Activated T-cell treated with anti-CD3 and anti-CD28 coated beads for 4 hours (primary cell): ENCODE measurements at places on chromosomes 13 and 19.

DNA sequence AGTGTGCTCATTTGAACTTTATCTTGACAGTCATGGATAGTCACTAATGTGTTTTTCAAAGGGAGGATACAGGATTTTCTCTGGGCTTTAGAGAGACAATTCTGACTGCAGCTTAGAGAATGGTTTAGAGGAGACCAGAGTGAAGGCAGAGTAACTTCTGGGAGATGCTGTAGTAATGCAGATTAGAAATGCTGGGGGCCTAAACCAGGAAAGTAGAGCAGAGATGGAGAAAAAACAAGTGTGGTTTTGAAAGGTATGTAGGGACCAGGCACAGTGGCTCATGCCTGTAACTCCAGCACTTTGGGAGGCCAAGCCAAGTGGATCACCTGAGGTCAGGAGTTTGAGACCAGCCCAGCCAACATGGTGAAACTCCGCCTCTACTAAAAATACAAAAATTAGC lies 18.3 kb upstream of the CEBPA start:
- no peak for DNase-seq

DNA sequence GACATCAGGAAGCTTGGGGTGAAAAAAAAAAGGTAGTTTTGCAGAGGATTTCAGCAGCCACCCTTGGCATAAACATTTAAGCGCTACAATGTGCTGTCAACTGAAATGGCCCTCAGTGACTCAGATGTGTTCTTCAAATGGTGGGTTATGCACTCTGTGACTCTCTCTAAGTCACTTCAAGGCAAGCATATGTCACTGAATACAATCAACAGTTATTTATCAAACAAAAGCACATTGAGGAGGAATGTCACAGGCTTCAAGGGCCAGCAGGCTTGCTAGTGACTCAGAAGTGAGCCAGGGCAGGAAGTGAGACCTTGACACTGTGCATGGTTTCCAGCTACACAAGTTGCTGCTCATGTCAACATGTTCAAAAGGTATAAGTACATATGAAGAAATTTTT lies 523.7 kb upstream of the HTR2A start:
- DNase-seq: no peak

DNA sequence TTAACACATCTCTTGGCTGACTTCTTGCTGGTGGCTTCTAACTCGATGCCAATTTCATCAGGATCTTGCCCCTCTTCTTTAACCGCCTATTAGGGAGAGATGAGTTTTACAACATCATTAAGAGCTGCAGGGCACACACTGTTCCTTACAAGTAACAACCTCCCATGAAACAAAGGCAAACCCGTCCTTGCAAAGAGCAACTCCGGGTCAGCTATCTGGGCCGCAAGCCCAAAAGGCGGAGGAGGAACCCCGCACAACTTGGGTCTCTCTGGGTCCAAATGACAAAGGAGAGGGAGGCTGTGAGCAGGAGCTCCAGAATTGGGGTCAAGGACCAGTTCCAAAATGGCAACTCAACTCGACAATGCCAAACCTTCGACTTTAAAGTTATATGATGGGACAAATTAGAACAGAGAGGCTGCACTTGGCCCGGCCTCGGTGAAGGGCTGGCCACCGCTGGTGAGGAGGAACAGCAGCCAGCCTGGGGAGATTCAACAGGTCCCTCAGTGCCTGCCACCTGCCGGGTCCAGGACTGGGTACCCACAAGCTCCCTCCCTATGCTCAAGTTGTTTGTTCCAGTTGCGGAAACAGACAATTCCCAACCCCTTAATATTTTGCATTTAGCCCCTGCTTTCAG lies 1.1 kb downstream of the SAFB2 start:
- DNase-seq: no peak

DNA sequence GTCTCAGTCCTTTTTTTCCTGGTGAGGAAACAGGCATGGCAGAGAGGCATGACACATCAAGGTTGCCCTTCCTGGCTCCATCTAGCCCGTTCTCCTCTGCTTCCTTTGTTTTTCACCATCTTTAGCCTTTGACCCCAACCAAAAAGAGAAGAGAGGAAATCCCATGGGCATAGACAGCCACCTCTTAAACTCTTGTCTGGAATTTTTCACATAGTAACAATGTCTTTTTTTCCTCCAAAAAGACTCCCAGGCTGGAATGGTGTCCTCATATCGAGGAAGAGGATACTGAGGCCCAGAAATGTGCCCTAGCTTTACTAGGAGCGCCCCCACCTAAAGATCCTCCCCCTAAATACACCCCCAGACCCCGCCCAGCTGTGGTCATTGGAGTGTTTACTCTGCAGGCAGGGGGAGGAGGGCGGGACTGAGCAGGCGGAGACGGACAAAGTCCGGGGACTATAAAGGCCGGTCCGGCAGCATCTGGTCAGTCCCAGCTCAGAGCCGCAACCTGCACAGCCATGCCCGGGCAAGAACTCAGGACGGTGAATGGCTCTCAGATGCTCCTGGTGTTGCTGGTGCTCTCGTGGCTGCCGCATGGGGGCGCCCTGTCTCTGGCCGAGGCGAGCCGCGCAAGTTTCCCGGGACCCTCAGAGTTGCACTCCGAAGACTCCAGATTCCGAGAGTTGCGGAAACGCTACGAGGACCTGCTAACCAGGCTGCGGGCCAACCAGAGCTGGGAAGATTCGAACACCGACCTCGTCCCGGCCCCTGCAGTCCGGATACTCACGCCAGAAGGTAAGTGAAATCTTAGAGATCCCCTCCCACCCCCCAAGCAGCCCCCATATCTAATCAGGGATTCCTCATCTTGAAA lies at the start of gene GDF15:
TSS of gene GDF15 (plus strand) at position 484 of the 868 bp plus-strand sequence. CDS start at position 516, 32 bp downstream.
- DNase-seq: no peak

- DNase-seq: no peak
Measured at GRCh38 chr19:5078182-5078581, 109.3 kb downstream of the KDM4B start.

DNA sequence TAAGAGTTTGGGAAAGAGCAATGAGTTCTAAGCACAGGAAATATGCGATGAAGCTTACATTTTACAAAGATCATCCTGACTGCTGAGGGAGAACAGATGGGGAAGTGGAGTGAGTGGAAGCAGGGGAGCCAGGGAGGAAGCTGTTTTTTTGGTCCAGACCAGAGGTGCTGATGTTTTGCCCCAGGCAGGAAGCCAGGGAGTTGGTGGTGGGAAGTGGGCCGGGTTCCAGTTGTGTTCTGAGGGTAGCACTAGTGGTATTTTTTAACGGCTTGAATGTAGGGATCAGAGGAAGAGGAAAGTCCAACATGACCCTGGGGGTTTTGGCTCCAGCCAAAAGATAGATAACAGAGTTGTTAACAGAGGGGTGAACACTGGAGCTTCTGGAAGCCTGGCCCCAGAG lies 20.7 kb upstream of the OLFM4 start:
- DNase-seq: no peak

- no peak for DNase-seq
Measured at GRCh38 chr13:85853901-85854663, 54.9 kb upstream of the SLITRK6 start.

GRCh38 chr19:18290302-18291018 lies 9.0 kb upstream of the JUND start:
- DNase-seq: peak; percentile 73

GRCh38 chr19:45442778-45443461 lies 19.2 kb upstream of the ERCC1 start:
- DNase-seq: no peak

- no peak for DNase-seq
Measured at GRCh38 chr19:38417544-38418506, 8.2 kb downstream of the RASGRP4 start.

DNA sequence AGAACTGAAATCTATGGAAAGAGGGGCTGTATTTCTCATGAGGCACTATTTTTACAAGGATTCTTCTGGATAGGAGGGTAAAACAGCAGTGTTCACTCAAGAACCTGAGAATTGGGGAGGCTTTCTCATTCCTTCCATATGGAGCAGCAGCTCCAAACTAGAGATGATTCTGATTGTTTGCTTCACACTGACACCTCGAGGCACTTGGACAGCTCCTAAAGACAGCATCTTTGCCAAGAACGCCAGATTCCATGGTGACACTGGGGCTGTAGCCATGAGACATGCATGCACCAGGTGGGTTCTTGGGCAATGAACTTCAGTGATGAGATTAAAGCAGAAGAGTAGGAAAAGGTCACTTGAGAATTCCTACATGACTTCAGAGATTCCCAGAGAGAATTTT lies 361.5 kb upstream of the HTR2A start:
- no peak for DNase-seq

DNA sequence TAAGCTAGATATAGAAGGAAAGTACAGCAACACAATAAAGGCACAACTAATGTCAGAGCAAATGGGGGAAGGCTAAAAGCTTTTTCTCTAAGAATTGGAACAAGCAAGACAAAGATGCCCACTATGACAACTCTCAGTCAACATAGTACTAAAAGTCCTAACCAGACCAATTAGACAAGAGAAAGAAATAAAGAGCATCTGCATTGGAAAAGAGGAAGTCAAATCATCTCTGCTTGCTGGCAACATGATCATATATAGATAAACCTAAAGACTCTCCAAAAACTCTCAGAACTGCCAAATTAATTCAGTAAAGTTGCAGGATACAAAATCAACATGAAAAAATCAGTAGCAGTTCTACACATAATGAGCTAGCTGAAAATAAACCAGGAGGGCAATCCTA lies 542.0 kb downstream of the DIAPH3 start:
- DNase-seq: no peak

DNA sequence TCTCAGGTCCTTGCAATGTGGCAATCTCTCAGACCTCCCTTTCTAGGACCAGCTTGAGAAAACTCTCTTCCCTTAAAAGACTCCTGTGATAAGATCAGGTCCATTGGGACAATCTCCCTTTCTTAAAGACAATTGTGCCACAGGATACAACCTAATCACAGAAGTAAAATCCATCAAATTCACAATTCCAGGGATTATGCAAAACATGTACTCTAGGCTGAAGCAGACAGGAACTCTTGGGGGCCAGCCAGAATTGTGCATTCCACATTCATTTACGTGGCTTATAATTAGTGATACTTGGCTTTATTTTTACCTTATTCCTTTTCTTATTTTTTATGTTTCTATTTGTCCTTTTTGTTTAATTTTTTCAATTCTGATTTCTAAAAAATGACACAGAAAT lies 257.9 kb downstream of the KLF12 start:
- DNase-seq: no peak

DNA sequence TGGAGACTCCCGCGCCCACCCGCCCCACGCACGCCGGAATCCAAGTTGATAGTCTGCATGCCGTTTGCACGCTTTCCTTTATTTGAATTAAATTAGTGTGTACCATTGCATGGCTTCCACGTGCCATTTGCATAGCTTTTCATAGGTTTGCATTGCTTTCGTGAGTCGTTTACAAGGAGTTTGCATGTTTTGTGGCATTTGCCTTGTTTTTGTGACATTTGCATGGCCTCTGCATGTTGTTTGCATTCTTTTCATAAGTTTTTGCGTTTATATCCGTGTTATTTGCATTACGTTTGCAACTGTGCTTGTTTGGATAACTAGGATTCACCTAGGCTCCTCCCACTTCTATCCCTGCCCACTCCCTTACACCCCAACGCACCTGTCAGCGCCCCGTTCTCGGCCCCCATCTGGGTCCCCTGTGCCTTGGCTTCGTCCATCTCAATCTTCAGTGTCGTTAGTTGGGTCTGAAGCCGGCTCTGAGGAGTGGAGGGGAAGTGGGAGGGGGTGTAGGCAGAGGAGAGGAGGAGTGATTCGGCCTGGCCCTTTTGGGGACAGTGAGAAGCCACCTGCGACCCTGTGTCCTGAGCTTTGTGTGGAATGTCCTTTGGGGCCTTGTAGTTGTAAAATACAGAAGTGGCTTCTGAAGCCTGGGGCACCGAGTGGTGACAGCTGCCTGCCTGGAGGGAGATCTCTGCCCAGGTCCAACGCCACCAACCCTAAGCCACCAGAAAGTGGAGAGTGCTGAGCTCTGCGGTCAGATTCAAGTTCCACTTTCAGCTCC lies 2.4 kb downstream of the CCDC194 start:
- no peak for DNase-seq

DNA sequence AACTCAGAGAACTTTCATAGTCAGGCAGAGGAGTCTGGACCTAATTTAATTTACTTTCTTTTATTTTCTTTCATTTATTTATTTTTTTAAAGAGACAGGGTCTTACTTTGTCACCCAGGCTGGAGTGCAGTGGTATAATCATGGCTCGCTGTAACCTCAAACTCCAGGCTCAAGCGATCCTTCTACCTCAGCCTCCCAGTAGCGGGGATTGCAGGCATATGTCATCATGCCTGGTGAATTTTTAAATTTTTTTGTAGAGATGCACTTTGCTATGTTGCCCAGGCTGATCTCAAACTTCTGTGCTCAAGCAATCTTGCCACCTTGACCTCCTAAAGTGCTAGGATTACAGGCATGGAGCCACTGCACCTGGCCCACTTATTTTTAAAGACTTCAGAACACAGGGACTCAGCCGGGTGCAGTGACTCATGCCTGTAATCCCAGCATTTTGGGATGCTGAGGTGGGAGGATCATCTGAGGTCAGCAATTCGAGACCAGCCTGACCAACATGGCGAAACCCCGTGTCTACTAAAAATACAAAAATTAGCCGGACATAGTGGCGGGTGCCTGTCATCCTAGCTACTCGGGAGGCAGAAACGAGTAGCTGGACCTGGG lies 50.6 kb downstream of the KLF5 start:
- DNase-seq: no peak

DNA sequence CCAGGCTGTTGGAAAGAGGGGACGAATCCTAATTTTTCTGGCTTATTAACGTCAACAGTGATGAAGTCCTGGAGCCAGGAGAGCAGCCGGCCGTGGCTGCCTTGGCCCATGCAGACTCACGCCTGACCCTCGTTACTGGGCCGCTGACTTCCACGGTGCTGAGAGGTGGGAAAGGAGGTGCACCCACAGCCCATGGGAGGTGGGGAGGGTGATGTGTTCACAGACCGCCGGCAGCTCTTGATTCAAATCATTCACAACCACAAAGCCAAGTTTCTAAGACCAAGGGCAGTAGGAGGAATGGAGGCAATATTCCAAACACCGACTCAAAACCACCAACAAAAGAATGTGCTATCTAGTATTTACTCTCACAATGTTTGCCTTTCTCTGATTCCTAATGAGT lies 24.3 kb downstream of the COL4A2 start:
- DNase-seq: no peak

- DNase-seq: no peak
Measured at GRCh38 chr13:24616514-24616913, 63.7 kb upstream of the ATP12A start.

GRCh38 chr13:77351315-77351714 lies 24.4 kb upstream of the MYCBP2 start:
- no peak for DNase-seq

GRCh38 chr13:80336776-80337287 lies 4.1 kb downstream of the SPRY2 start:
- no peak for DNase-seq

- no peak for DNase-seq
Measured at GRCh38 chr13:49693877-49694276, 2.6 kb upstream of the EBPL start.

GRCh38 chr13:24263632-24264031 lies 45.7 kb upstream of the C1QTNF9 start:
- no peak for DNase-seq

DNA sequence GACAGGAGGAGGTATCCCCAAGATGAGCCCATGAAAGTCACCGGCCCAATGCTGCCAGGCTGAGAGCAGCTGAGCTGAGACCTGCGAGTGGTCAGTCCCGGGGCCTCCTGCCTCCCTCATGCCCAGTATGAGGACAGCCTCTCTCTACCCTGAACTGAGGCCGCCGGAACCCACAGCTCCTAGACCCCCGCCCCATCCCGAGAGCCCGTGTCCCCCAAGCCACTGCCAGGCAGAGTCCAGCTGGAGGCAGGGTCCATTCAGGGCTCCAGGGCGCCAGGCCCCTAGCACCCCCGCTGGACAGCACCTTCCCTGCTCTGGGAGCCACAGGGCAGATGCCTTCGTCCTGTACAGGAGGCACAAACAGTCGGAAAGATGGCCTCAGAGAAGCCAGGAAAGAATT lies 38.7 kb downstream of the MLLT1 start:
- no peak for DNase-seq

GRCh38 chr19:3800996-3801395 lies 14.8 kb upstream of the MATK start:
- no peak for DNase-seq
